ENCODE measurements at places on chromosomes 5 and 9. TPM values are rescaled to one million over a fixed set of nuclear protein-coding genes. Genes with fewer than 3 reads are reported as not detected.

DNA sequence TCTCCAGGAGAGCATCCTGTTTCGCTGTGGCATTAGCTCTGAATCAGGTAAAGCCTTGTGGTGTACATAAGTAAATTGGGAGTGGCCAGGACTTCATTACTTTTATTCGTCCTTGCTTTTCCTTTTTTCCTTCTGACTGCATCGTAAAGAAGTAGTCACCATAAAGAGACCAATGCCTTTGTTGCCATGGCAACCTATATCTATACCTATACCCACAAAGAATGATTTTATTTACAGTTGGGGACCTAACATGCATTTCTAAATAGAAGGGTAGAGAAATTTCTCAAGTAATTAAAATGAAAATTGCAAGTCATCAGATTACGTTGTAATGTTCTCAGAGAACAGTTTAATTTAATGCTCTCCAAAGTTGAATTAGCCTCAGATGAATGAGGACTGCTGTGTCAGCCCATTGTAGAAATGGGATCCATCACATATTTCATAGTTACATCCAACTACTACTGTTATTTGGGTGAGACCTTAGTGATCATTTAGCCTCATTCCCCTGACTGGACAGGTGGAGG, 18.6 kb downstream of the PTCD2 start:
- DNase-seq: no peak

- peak; percentile 79 for DNase-seq
Measured at GRCh38 chr5:140317859-140318258, 15.0 kb upstream of the PFDN1 start.

GRCh38 chr5:141965071-141965470, 3.8 kb upstream of the RNF14 start:
- DNase-seq: no peak

ANKRD20A1 gene
- 1.3 TPM for total RNA-seq

DNA sequence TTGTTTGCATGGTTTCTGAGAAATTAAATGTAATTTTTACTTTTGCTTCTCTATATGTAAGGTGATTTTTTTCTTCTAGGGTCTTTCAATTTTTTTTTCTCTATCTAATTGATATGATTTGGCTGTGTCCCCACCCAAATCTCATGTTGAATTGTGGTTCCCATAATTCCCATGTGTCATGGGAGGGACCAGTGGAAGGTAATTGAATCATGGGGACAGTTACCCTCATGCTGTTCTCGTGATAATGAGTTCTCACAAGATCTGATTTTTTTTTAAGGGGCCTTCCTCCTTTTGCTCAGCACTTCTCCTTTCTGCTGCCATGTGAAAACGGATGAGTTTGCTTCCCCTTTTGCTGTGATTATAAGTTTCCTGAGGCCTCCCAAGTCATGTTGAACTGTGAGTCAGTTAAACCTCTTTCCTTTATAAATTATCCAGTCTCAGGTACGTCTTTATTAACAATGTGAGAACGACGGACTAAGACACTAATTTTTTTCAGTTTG, 150.8 kb downstream of the MTRR start:
- DNase-seq: no peak

- DNase-seq: no peak
Measured at GRCh38 chr9:37897665-37898064, 6.3 kb downstream of the SLC25A51 start.

GRCh38 chr5:158761161-158761560, 338.6 kb downstream of the EBF1 start:
- DNase-seq: no peak

- no peak for DNase-seq
Measured at GRCh38 chr5:2550509-2550908, 201.0 kb downstream of the IRX2 start.
